ENCODE measurements at places on chromosomes 2 and 18. TPM values are rescaled to one million over a fixed set of nuclear protein-coding genes. Genes with fewer than 3 reads are reported as not detected.

The SLC9A4 gene
- polyA plus RNA-seq, result not detected

The E2F6 gene
- polyA plus RNA-seq, result 8.6 TPM

The EFHD1 gene
- 146 TPM for polyA plus RNA-seq

The LRRFIP1 gene
- polyA plus RNA-seq, result 100 TPM

The GREB1L gene
- polyA plus RNA-seq, result 1.1 TPM

The PROM2 gene
- polyA plus RNA-seq, result 1.4 TPM

The GRP gene
- polyA plus RNA-seq, result 18.3 TPM

The KCNJ3 gene
- 0.69 TPM for polyA plus RNA-seq

The ARHGAP25 gene
- polyA plus RNA-seq, result 6.0 TPM

The PROC gene
- polyA plus RNA-seq, result 0.26 TPM

The B4GALT6 gene
- polyA plus RNA-seq, result 0.87 TPM

The UCN gene
- not detected for polyA plus RNA-seq

The TSHZ1 gene
- polyA plus RNA-seq, result 3.3 TPM

The GAL3ST2 gene
- not detected for polyA plus RNA-seq

The SPP2 gene
- not detected for polyA plus RNA-seq

The CDH19 gene
- 0.97 TPM for polyA plus RNA-seq

The CBLN2 gene
- not detected for polyA plus RNA-seq

The MPV17 gene
- polyA plus RNA-seq, result 80.6 TPM

The IL36B gene
- not detected for polyA plus RNA-seq

The PRSS56 gene
- not detected for polyA plus RNA-seq
